ENCODE measurements at places on chromosomes 16 and 17.

- no peak for DNase-seq
These were observed 137.5 kb downstream of the SDK2 start for GRCh38 chr17:73506470-73507435.

DNA sequence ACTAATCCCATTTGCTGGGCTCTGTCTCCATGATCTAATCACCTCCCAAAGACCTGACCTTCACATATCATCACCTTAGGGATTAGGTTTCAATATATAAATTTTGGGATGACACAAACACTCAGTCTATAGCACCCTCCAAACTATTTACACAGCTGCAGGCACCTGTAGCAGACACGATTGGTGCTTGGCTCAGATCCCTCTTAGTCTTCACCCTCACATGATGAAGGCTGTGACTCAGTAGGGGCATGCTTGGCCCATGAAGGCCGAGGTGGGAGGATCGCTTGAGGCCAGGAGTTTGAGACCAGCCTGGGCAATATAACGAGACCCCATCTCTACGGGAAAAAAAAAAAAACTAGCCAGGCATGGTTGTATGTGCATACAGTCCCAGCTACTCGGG is 73.5 kb downstream of the HS3ST2 start:
- no peak for DNase-seq

GRCh38 chr17:9531034-9531433 is 44.6 kb downstream of the STX8 start:
- no peak for DNase-seq

GRCh38 chr16:56332464-56333079 is 92.8 kb downstream of the AMFR start:
- peak; percentile 93 for DNase-seq

DNA sequence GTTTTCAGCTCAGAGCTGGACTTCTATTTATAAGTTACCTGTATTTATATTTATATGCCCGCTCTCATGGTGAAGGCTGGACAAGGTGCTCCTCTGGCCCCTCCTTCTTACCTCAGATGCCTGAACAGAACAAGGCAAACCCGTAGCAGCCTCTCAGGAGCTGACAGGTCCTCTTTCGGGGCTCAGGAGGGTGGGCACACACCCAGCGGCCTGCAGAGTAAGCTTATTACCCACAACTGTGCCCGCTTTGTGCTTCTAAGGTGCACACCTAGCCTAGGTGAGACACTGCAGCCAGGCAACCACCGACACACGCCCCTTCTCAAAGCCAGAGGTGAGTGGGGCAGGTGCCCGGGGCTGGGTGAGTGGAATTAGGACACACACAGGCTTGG is 5.3 kb downstream of the NKIRAS2 start:
- no peak for DNase-seq

GRCh38 chr16:31038993-31039392 is 5.6 kb downstream of the STX4 start:
- no peak for DNase-seq

GRCh38 chr17:32980230-32980629 is 11.4 kb upstream of the SPACA3 start:
- no peak for DNase-seq

DNA sequence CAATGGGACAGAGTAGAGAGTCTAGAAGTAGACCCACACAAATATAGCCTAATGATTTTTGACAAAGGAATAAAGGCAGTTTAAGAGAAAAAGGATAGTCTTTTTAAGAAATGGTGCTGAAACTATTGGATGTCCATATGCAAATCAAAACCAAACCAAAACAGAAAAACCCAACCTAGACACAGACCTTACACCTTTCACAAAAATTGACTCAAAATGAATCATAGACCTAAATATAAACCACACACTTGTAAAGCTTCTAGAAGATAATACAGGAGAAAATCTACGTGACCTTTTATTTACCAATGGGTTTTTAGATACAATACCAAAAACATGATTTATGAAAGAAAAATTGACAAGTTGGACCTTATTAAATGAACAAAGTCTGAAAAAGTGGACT is 66.4 kb upstream of the MPHOSPH6 start:
- DNase-seq, result no peak

GRCh38 chr16:10880594-10881452 is 3.8 kb downstream of the CIITA start:
- DNase-seq, result no peak

DNA sequence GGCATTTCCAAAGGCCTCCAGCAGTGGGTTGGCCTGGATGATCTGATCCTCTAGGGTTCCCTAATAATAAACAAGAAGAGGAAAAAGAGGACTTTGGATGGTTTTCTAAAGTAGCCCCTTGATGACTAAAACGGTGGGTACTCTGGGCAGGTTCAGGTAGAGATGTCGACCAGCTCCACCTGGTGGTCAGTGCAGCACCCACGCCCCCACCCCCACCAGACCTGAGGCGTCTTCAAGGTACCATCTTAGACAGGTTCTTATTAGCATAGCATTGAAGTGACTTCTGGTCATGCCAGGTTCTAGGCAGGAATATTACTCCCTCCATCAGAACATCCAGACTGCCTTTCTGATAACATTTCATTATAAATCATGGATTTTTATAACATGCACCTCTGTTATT is 15.0 kb downstream of the MYH13 start:
- DNase-seq, result no peak

DNA sequence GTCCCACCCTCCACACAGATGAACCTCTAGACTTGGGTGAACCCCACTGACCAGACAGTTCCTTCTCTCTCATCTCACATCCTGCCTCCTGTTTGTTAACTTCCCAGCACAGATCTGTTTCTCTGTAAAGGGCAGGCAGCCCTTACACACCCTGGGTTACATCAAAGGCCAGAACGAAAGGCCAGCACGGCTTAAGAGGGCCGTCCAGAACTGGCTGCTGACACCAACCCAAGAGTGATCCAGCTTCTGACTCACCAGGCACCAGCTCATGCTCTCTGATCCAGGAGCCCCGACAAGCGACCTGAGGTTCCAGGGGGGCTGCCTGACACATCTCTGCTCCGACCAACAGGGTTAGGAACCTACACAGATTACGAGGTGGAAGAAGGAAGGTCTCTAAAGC is 86.9 kb downstream of the MRM3 start:
- DNase-seq, result peak; percentile 93

- no peak for DNase-seq
These were observed 155.5 kb downstream of the ZNF423 start for GRCh38 chr16:49700251-49701064.

DNA sequence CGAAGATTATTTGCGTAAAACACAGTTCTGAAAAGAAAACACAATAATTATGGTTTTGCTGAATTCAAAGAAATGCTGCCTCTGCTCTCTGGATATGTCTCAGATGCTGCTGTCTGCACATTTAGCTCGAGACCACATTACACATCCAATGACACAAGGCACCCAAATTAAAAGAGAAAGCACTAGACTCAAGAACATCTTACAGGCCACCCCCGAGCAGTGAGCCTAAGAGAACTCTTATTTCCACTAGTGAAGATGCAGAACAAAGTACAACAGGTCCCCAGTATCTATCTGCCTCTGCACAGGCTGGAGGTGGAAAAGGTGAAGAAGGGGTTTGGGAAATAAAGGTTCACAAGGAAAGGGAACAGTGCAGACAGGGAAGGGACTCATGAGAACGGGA is 33.5 kb downstream of the GRB2 start:
- DNase-seq, result no peak

DNA sequence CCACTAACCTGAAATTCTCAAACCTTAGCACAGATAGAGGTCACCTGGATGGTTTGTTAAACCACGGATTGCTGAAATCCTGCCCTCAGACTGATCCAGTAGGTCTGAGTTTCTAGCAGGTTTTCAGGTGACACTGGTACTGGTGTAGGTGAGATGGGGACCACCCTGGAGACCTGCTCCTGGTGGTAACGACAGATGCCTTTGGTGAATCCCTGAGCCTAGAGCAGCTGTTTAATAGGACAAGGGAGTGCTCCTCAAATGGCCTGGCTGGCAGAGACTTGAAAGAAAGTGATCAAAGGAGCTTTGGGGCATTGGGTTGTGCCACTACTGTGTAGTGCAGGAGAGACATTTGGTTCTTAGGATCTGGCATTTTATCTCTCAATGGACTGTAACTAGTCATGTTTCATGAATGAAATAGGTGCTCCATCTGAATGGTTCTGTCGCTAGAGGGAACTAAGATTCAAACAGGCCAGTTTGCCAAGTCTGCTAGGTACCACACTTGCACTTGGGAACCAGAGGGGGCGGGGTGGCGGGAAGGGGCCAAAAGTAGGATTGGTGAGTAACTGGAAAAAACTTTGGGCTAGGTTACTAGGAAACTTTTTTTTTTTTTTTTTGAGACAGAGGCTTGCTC is 2.9 kb upstream of the IFI35 start:
- peak; percentile 41 for DNase-seq

DNA sequence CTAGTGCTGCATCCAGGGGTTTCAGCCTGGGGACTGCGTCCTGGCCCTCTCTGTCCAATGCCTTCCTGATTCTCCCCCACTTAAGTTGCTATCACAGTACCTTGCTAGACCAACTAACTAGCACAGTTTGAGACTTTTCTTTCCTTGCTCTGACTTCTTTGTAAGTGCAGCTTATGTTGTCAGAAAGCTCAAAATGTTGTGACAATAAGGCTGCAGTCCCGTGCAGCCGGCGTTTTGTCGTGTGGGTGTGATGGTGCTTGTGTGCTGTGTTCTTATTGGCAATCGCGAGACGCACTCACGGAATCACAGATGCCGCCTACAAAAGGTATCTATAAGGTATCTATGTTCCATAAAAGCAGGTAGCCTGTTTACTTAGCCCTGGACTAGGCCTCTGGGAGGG is 132.8 kb downstream of the PRKCA start:
- DNase-seq, result no peak

DNA sequence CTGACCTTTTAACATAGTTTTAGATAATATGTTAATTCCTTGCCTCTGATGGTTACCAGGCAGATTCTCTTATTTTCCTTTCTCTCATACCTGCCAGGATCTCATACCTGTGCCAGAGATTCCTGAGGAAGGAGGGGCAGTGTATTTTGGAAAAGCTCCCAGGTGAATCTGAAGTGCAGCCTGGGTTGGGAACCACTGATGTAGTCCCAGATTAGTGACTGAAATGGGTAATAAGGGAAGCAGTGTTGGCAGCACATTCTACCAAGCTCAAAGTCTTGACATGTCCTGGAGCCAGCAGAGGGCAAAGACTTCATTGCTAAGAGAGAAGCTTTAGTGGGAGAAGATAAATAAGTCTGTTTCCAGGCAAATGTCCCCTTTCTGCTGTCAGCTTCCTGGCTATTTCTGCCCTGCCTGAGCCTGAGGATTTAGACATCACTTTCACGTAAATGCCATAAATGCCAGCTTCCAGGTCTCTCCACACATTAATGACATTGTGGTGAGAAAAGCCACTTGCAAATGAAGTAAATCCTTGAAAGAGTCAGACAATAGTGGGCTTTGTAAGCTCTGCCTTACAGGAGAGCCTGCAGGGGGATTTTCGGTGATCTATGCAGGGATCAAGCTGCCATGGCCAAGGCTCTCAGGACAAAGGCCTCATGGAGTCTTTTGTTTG is 40.9 kb upstream of the C16orf78 start:
- no peak for DNase-seq

DNA sequence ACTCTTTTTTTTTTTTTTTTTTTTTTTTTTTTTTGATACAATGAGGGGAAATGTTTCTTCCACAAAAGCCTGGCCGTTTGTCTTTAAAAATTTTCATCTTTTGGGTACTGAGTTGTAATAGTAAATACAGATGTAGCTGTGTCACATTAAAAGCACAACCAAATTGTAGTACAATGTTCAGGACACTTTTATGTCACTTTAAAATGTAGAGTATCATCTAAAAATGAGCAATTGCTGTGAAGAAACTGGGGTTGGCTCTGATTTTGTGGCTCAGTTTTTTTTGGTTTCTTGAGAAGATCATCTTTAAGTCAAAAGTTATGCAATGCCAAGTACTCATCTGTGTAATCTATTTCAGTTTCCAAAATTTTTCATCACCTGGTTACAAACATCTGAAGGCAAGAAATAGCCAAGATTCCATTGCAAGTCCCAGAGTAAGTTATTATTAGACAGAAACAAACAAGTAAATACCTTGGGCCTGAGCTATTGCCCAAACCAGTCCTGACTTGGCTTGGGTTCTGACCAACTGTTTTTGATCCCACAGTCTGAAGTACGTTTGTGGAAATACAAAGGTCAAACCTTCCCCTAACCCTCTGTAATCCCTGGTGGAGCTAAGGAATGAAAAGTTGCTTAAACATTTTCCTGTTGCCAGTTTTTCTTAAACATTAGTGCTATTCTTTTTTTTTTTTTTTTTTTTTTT is 717.2 kb downstream of the WWOX start:
- DNase-seq, result no peak
